ENCODE measurements at places on chromosomes 6 and 20.

GRCh38 chr6:20709451-20709850 is 175.2 kb downstream of the CDKAL1 start:
- DNase-seq, result no peak

DNA sequence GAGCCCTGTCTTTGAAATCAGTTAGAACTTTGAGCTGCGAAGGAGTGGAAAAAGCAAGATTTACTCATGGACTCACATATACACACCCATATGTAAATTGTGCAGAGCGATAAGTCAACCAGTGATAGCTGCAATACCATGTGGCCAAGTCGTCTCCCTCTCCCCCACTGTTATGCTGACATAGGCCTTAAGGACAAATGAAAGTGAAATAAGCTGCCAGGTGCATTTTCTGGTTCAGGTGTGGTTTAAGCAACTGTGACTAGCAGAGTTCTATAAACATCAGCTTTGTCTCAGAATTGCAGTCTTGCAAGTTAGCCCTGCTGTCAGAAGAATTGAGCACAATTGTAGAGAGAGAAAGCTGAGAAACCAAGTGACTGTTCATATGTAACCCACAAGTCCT is 9.6 kb downstream of the FAM83B start:
- no peak for DNase-seq

GRCh38 chr6:3319610-3320200 is 61.0 kb downstream of the PSMG4 start:
- no peak for DNase-seq

DNA sequence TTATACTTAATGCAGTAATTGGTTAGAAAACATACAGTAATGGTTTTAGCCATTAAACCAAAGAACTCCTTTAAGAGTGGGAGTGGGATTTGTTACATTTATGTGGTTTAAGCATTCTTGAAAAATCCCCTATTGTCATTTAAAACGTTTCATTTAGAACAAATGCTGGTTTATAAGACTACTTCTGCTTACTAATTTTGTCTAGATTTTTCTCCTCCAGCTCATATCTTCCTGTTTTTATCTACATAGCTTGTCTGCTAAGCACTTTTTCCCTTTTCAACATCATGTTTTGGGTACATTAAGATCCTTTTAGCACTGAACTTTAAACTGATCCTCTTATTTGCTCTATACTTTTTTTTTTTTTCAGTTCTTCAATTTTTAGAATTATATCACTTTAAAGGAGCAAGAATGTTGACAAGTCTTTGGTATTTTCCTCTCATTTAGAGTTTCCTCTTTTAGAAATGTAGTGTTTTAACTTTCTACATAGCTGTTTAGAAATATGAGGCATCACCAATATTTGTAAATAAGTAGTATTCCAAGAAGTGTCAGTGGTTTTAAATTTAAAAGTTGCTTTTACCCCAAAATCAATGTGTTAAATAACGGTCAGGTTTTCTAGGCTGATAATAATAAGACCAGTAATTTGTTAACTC is 80.9 kb downstream of the SESN1 start:
- no peak for DNase-seq

DNA sequence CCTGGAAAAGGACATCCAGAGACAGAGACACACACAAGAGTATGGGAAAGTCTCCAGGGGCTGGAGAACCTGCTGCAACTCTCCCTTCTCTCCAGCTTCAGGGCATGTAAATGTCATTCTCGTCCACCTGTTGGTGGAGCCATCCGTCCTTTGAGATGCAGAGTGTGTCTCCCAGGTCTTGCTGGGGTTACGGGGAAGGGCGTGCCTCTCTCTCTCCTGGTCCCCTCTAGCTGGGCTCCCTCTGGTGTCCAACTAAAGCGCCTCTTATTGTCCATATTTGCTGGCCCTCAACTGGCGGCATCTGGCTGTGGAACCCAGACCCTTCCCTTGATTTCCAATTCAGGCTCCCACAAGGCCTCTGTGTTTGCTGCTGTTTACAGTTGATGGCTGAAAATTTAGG is 244.1 kb downstream of the BMP7 start:
- no peak for DNase-seq

DNA sequence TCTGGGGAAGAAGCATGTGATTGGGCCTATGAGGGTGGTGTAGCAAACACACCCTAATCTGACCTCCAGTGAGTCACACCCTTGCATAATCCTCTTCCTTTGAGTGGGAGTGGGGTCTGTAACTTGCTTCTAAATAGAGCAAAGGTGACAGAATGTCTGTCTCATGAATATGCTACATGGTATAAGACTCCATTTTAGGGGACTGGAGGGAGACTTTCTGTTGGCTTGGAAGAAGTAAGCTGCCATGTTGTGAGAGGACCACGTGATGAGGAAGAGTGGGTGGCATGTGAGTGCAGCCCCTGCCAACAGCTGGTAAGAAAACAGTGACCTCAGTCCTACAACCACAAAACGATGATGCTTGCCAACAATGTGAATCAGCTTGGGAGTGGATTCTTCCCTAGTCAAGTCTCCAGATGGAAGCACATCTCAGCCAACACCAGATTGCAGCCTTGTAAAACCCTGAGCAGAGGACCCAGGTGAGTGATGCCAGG is 3.7 kb downstream of the AK9 start:
- DNase-seq, result peak; percentile 30

GRCh38 chr6:17485181-17485580 is 91.8 kb downstream of the CAP2 start:
- no peak for DNase-seq

DNA sequence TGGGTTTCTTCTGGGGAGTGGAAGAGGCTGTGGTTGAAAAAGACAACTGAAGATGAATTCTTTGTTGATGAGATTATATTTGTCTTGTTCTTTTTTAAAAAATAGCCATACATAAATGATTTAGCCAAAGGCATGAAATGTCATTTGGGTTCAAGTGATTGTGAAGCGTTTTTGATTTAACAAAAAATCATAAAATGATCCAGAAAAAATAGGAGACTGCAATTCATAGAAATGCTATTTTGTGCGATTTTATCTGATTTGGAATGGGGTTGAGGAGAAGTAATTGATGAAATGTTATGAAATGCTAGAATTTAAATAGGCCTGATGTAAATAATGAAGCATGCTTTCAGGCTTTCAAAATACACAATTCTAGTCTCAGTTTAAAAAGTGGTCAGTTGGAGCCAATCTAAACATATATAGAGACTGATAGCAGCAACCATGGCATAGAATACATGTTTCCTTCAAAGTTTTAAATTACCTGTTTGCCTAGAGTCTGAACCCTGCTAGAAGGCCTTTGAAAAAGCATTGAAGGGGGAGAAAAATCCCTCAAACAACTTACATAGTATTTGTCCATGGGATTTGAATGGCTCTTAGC is 21.8 kb downstream of the PFDN4 start:
- no peak for DNase-seq

DNA sequence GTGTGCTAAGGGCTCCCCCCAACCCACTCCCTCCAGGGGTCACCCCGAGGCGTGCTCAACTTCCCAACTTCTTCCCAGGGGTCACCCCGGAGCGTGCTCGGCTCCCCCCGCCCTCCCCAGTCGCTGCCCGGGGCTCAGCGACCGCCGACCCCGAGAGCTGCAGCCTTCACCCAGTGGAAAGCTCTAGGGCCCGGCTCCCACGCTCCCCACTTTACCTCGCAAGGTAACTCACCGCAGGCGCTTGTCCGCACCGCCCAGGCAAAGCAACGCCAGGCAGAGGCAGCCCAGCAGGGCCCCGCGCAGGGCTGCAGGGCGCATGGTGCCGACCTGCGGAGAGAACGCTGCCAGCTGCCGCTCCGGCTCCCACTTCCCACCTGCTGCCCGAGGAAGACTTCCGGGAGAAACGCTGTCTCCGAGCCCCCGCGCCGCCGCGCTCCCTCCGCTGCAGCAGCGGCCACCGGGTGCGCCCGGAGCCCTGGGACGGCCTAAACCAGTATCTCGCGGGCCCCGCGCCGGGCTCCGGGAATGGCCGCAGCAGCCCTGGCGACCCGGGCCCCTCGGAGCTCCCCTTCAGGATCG is 396 bp downstream of the RNASET2 start:
- DNase-seq, result no peak

GRCh38 chr6:9334979-9335378 is 899.6 kb upstream of the SLC35B3 start:
- DNase-seq, result no peak

GRCh38 chr6:8435845-8436168 is 462 bp upstream of the SLC35B3 start:
- no peak for DNase-seq

- DNase-seq, result no peak
Measured at GRCh38 chr20:42432496-42433334, 757.0 kb downstream of the PTPRT start.

- DNase-seq, result no peak
Measured at GRCh38 chr6:97316978-97317377, 34.0 kb upstream of the MMS22L start.

- DNase-seq, result no peak
Measured at GRCh38 chr6:168994956-168995355, 258.7 kb downstream of the THBS2 start.

- DNase-seq, result no peak
Measured at GRCh38 chr6:43271944-43272343, 26.1 kb upstream of the SLC22A7 start.
